Activated CD8-positive, alpha-beta memory T cell treated with anti-CD3 and anti-CD28 coated beads, Interleukin-2, amount 50 U/mL, for 4 hours (primary cell): ENCODE measurements at places on chromosomes 1 and 21.

GRCh38 chr1:31591425-31592093 lies 15.2 kb downstream of the TINAGL1 start:
- no peak for DNase-seq

DNA sequence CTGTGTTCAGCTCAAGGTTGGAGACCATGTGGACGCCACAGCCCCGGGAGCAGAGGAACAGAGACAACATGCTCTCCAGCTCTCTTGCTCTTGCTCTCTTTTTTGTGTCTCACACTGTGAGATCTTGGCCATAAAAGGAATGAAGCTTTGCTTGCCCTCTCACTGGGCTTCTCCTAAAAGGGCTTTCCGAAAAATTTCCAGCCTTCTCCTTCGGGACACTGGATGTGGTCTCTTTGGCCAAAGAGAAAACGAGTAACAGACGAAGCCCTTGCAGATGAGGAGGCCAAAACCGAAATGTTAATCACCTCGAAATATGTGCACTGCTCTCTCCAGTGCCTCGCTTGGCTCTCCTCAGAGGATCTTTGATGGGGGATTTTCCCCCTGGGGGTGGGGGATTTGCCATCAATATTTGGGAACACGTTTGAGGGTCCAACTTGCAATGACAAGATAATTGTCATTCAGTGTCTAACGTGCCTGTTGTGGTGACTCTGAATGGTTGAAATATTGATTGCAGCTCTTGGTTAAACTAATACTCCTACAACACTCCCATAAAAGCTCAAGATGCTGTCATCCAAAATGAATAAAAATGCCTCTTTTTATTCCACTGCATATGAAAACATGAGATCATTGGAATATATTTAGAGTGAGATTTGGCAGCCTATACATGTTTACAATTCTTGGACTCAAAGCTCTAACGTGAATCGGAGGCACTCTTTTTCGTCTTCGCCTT lies 68.6 kb upstream of the ANGPTL1 start:
- DNase-seq = no peak

DNA sequence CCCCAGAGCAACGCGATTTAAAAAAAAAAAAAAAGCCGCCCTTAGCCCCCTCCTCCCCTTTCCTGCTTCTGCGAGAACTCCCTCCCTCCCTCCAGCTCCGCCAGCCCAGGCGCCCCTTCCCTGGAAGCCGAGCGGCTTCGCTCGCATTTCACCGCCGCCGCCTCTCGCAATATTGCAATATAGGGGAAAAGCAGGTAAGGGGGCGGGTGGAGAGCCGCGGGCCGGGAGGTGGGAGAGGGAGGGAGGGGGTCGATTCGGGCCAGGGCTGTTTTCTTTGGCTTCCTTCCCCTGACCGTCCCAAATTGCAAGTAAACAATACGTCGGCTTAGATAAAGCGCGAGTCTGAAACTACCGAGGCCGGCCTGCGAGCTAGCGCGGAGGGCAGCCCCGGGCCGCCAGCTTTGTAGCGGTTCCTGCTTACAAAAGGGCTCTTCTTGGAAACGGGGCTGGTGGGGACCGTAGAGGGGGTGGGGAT lies 408 bp downstream of the LMO4 start:
- DNase-seq = peak; percentile 50

GRCh38 chr1:100955322-100955721 lies 59.4 kb downstream of the SLC30A7 start:
- DNase-seq = no peak

DNA sequence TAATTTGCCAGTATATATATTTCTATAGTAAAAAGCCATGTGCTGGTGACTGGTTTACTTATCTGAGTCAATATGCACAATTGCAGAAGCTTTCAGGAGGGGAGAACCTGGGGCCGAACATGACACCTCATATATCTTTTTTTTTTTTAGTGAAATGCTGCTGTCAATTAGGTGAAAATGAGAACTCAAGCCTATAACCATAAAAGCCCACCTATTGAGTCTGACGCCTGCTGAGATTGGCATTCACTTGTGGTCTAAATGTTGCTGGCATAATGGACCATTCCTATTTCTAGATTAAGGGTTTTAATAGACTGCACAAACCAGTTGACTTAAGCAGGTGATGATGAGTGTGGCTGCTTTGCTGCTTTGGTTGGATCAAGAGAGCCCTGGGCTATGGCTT lies 10.8 kb downstream of the NTMT2 start:
- DNase-seq = no peak

- no peak for DNase-seq
Measured at GRCh38 chr1:95780836-95781235, 546.8 kb downstream of the RWDD3 start.

DNA sequence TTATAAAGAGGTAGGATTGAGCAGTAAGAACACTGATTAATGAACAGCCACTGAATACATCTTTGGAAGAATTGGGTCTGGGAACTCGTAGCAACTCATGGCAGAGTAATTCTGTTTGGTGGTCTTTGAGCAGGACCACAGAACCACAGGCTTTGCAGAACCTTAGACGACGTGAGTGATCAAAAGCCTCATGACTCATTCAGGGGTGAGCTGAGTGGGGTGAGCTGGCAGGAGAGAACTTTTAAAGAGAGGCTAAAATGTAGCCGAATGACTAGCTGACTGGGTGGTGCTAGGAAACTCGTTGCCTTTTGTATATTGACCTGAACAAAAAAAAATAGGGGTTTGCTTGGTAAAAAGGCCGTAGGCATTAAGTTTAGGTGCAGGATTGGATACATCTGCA lies 313.8 kb downstream of the TGFB2 start:
- no peak for DNase-seq

GRCh38 chr1:239725933-239726332 lies 339.6 kb downstream of the CHRM3 start:
- no peak for DNase-seq

DNA sequence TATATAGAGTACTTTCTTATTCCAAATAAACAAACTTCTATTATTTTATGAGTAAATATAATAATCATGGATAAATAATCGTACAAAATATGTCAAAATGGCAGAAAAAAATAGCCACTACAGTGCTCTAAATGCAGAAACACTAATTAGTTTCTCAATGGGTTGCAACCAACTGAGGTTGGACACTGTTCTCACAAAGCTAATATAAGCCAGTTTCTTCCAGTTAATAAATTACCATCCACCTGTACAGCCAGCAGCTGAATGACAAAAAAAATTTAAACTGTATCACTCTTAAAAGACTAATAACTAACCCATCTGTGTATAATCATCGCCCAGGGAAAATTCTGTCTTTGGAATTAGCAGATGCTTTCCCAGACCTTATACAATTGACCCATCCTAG lies 36.9 kb downstream of the GDAP2 start:
- DNase-seq = no peak

GRCh38 chr1:228452194-228453021 lies 34.8 kb upstream of the RNF187 start:
- no peak for DNase-seq
